ENCODE measurements at places on chromosomes 2 and 18. TPM values are rescaled to one million over a fixed set of nuclear protein-coding genes. Genes with fewer than 3 reads are reported as not detected.

Gene FZD7
- total RNA-seq, result 302 TPM

- no peak for DNase-seq
Observed at GRCh38 chr2:20633001-20633400, 17.9 kb downstream of the HS1BP3 start.

Gene INO80B
- total RNA-seq, result 22.6 TPM

GRCh38 chr18:76524900-76525698 is 30.1 kb upstream of the ZNF516 start:
- DNase-seq, result no peak

DNA sequence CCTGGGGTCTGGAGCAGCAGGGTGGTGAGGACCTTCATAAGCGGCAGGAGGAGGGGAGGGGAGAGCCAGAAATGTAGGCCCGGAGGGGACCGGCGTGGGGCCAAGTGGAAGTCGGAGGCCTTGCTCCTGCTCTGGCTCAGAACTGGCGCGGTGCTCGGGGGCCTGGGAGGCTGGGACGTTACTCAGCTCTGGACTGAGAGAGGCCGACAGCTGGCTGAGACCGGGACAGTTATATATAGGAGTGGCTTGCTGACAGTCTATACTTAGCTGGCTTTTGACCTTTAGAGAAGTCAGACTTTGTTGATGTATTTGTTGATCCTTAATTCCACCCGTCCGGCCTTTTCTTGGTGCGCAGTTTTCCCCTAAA is 15.7 kb downstream of the IGFBP5 start:
- no peak for DNase-seq

Gene GYPC
- total RNA-seq, result 14.0 TPM

DNA sequence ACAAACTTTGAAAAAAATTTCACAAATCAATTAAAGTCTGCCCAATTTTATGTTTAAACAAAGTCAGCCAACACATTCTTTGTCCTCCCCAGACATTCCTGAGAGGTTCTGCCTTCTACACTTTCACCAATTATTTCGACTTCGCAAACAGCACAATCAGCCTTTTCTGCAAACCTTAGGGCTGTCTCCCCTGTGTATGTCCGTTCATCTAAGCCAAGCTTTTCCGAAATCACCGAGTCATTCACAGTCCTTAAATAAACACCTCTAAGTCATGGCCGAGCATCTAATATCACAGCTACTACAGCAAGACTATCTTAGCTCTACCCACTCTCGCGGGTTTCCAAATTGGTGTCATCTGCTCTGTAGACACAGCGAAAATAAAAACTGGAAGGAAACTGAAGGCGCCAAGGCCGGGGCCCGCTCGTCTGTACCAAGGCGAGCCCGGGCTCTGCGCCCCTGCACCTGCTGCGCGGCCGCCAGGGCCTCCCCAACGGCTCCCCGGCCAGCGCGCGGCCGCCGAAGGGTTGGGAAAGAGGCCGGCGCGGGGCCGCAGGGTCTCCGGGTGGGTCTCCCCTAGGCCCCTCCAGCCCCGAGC is 730 bp downstream of the ODC1 start:
- no peak for DNase-seq

DNA sequence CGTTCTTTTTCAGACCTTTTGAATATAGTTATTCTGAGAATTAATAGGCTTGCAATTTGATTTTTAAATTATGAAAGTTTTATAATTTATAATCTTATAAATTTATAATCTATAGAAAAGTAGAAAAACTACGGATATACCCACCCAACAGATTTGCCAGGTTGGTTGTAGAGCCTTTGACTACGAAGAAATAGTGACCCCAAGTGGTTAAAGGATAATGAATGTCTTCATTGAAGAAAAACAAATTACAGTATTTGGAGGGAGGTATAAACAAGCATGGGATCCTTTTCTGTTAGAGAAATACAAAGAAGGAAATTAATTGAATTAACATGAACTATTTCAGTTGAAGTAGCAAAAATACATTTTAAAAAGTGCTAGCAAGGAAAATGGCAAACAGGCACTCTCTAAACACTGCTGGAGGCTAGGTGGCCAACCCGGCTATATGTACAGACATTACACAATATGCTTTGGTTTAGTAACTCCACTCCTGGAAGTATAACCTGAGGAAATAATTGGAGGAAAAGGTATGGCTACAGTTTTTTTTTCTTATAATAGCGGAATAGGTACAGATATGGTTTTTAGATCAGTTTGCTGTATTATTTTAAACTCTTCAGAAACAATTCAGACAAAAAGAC is 110.9 kb downstream of the MIB1 start:
- no peak for DNase-seq

DNA sequence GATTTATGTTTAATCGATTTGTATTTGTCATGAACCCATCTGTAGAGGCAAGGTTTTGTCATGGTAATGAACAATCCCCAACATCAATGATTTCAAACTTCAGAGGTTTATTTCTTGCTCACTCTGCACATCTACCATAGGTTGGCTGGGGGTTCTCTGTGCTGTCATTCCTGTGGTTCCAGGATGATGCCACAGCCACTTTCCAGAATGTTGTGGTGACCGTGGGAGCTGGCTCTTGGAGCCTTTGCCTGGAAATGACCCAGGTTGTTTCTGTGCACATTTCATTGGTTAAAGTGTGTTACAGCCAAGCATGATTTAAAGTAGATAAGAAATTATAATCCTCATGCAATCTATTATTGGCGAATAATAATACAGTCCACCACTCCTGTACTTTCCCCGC is 28.2 kb upstream of the EPAS1 start:
- no peak for DNase-seq

- no peak for DNase-seq
Observed at GRCh38 chr2:123245156-123245555, 779.9 kb upstream of the CNTNAP5 start.

GRCh38 chr2:112161431-112162145 is 23.4 kb downstream of the FBLN7 start:
- DNase-seq, result no peak

DNA sequence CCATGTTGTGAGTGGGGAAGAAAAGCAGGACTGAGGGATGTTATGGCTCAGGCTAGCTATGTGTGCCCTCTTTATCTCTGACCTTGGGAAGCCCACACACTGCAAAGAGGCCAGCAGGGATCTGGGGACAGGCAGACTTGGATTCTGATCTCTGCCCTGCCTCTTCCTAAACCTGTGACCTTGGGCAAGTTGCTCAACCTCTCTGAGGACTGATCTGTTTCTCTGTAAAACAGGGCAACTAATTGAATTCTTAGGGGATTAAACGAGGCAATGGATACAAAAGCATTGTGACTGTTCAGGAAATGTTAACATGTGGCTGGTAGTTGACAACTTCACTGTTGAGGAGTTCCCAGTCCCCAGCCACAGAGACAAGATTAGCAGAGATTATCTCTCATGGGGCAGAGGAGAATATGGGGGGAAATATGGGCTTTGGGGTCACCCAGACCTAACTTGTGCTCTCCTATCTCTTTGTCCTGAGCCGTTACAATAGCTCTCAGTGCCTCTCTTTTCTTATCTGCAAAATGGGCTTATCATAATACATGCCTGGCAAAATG is 184.7 kb upstream of the GLI2 start:
- DNase-seq, result no peak

- DNase-seq, result no peak
Observed at GRCh38 chr2:163157411-163157810, 318.8 kb upstream of the KCNH7 start.

GRCh38 chr2:20174410-20174809 is 50.5 kb downstream of the SDC1 start:
- peak; percentile 6 for DNase-seq

Gene LHCGR
- 0.44 TPM for total RNA-seq

DNA sequence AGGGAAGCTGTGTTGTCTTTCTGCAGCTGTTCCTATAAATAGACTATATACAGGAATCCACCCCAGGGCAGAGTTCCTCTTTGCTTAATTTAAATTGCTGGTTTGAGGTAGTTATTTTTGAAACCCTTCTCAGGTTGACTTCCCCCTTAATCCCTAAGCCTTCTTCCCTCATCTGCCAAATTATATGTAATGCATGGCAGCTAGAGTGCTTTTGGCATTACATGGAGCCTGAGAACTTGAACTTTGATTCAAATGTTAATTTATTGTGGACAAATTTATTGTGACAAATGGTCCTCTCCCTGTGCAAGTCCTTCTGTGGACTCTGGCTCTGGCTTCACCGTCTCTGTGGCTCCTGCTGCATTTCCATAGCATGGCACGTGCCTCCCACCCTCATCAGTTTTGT is 29.2 kb downstream of the MYO1B start:
- DNase-seq, result no peak

Gene MRPS5
- total RNA-seq, result 51.4 TPM

DNA sequence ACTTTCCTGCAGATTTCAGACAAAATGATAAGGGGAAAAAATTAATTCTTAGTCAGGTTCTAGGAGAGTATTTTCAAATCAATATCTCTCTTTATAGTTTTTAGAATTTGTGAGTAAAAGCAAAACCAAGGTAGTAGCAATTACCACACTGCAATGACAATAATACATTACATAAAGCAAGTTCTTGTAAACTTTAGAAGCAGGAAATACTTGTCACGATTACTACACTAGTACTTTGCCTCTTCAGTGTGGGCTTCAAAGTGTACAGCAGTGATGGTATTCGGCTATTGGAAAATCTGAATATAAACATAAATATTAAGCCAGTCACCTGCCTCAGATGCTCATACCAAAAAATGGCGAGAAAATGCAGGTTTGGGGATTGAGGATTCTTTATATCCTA is 81.0 kb downstream of the ALPK2 start:
- no peak for DNase-seq

Gene CABYR
- total RNA-seq, result 13.6 TPM

- DNase-seq, result no peak
Observed at GRCh38 chr2:42931818-42932195, 139.4 kb upstream of the HAAO start.

DNA sequence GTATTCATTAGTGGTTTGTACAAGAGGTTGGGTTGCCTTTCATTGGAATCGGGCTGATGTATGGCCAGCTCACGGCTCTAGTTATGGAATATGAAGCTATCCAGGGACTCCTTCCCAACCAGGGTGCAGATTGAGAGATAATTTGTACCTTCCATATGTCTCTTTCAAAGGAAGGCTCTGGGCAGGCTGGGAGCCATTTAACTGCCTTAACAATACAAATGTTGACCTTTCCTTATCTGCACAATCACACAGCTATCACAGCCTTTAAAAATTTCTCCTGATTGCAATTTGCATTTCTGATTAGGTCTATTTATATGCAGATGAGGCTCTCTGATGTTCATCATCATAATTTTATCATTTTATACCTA is 58.7 kb downstream of the MYO3B start:
- no peak for DNase-seq

Gene CREG2
- 1.2 TPM for total RNA-seq
